Regular cardiac myocyte (primary cell): ENCODE measurements at places on chromosomes 3 and 15. TPM values are rescaled to one million over a fixed set of nuclear protein-coding genes. Genes with fewer than 3 reads are reported as not detected.

RETNLB gene
- not detected in 2 replicates for total RNA-seq

SLTM gene
- 47.1 and 65.9 TPM in 2 replicates for total RNA-seq

CLDN1 gene
- total RNA-seq: 0.38 and 2.0 TPM in 2 replicates

LYZL4 gene
- total RNA-seq: 0.19 TPM in 1 of 2 replicates, not detected in the other

GUCA1C gene
- total RNA-seq: not detected in 2 replicates

SI gene
- total RNA-seq: not detected in 2 replicates

LRRC3B gene
- not detected in 2 replicates for total RNA-seq

TWF2 gene
- total RNA-seq: 60.3 and 100 TPM in 2 replicates

SLC6A1 gene
- total RNA-seq: under 0.01 TPM in 1 of 2 replicates, not detected in the other

HYKK gene
- total RNA-seq: 2.9 and 3.9 TPM in 2 replicates

TNFAIP8L3 gene
- 17.8 and 23.8 TPM in 2 replicates for total RNA-seq

SLC7A14 gene
- 1.2 and 10.7 TPM in 2 replicates for total RNA-seq

GABRB3 gene
- 0.19 and 0.28 TPM in 2 replicates for total RNA-seq

HHATL gene
- not detected in 2 replicates for total RNA-seq

FETUB gene
- not detected in 2 replicates for total RNA-seq

DNAH1 gene
- 0.96 and 2.0 TPM in 2 replicates for total RNA-seq
